Fibroblast of the conjunctiva (primary cell): ENCODE measurements at places on chromosomes 4 and X.

DNA sequence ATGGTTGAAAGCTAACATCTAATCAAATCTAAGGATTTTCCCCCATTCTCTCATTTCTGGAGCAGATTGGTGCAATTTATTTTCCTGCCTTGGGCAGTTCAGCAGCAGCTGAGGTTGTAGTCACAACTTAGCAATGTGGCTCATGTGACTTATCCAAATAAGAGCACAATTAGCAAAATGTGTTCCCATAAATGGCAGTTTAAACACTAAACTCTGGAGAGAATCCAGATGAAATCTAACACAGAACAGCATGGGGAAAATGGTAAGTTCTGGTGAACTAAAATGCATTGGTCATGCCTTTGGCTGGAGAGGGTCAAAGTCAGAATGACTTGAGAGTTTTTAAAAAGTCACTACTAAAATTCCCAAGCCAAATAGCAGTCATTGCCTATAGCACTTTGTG is 422.6 kb upstream of the DIPK2B start:
- DNase-seq = peak; percentile 88

GRCh38 chrX:44871931-44872820 is 812 bp upstream of the KDM6A start:
- DNase-seq = no peak

DNA sequence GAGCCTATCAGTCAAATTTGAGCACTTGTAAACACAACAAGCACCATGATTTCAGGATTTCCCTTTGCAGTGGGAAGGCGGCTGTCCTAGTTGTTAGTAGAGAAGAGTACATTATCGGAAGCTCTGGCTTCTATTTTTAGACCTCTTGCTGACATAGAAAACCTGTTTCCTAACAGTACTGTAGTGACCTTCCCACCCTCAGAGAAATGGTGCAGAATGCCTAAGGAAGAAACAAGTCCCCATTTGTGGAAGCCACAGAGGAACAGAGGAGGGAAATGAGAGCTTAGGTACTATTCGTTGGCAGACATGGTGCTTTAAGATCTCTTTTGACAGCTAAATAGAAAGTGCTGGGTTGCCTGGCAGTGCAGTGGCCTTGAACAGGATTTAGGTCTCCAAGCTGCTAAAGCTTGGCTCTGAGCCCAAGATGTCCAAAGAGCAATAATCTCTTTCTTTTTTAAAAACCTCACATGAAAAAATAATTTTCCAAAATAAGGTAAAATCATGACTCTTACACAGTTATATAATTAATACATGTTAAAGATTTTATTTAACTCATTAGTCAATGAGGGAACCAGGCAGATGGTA is 24.9 kb downstream of the GLRA2 start:
- DNase-seq = no peak

DNA sequence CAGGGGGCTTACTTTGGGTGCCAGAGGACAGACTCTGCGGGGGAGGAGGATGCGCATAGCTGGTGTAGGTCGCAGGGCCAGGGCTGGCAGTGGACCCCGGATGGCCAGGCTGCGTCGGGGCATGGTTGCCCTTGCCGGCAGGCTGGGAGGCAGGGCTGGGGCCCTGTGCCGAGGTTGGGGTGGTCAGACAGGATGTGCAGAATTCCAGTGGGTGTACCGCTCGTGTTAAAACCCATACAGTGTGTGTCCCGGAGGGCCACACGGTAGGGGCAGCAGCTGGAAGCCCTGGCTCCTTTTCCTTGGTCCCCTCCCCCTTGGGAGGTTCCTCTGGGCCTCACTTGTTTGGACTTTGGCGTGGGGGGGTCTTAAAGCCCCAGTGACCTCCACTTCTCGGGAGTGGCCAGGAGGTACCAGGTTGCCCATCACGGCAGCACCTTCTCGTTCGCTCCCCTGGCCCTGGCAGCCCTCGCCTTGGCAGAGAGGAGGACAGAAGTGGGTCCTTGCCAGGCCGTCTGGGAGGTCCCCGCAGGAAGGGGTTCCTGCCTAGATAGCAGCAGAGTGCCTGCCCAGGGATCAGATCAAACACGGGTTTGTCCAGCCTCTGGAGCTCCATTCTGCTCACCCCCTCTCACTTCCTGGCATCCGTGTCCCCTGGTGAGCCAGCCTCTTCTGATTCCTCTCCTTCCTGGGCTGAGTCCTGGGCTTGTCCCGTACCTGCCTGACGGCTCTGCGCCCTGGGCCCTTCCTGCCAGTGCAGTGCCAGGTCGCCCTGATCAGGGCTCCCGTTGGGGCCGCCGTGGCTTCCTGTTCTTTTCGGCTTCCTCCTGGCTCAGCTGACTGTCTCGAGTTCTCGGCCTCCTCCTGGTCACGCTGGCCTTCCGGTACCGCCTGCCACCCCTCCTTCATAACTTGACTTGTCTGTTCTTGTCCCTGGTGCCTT is 56.7 kb upstream of the HGFAC start:
- DNase-seq = no peak

- DNase-seq = peak; percentile 47
Measured at GRCh38 chr4:68175562-68176155, 46.0 kb upstream of the TMPRSS11F start.

GRCh38 chr4:121701263-121701662 is 4.5 kb upstream of the ANXA5 start:
- DNase-seq = no peak

DNA sequence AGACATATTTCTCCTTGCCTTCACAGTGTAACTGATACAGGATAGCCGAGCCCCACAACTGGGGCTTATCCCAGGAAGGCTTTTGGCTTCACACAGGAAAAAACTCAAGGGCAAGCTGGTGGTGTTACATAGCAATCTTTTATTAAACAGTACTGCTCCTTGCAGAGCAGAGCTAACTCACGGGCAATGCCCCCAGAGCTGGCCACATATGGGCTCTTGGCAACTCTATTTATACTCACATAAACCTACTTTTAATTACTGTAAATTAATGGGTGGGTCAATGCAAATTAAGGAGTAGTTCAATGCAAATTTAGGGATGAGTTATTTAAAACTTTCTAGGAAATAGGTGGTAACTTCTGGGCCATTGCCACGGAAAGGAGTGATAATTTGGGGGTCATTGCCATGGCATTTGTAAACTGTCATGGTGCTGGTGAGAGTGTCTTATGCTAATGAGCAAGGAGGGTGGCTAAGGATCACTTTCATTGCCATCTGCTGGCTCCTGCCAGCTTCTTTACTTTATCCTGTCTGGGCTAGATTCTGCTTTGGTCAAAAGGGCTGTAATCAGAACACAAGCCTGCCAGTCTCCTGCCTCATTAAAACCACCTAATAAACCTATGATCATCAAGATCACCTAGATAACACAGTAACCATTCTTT is 288.8 kb downstream of the CENPC start:
- no peak for DNase-seq

DNA sequence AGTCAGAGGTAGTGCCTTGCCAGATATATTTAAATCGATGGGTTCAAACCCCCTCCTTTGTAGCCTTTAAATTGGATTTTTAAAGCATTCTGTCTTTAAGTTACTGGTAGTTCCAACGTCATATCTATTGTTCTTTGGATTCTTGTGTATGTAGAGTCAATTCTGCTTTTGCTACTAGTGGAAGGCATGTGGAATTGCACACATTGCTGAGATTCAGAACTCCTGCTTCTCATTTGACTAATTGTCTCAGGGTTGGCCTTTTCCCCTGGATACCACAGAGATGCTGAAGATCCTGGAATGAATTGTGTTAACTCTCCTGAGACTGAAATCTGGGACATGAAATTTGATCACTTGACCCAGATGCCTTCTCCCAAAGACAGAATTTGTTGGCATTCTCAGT is 328.3 kb upstream of the RPS6KA3 start:
- no peak for DNase-seq
